Activated CD4-positive, alpha-beta T cell treated with anti-CD3 and anti-CD28 coated beads, Interleukin-2, amount 50 U/mL, for 48 hours (primary cell): ENCODE measurements at places on chromosomes 1 and 21.

- DNase-seq: no peak
Observed at GRCh38 chr1:230861970-230862595, 6.2 kb downstream of the C1orf198 start.

DNA sequence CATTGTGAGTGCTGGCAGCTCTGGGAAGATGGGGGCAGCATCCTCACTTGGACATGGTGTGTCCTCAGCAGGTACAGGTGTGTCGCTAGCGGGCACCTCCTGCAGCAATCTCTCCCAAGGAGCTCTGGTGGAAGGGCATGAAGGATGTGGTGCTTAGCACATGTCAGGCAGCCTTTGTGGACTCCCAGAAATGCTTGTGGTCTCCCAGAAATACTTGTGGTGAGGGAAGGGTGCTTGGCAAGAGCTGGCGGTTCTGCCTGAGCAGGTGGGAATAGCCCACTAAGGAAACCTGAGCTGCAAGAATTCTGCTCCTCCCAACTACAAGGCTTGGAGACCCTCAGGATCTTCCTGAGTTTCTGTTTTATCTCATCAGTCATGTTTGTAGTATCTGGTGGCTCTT lies 371.6 kb downstream of the PRDM2 start:
- DNase-seq: no peak

DNA sequence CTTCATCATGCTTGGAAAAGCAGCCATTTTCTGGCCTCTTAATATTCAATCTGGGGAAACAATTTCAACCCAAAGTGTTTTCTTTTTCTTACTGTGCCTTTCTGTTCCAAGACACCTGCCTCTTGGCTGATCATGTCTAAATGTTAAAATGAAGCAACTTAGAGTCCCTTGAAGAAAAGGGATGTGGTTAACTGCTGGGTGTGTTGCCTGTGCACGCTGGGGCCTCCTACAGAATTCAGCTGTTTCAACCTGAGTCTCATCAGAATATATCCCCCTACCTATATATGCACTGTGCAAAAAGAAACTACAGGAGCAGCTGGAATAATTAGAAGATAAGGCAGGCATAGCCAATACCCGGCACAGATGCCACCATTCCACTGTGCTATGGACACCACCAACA lies 222.0 kb downstream of the OMA1 start:
- DNase-seq: no peak

GRCh38 chr1:175757381-175758015 lies 14.1 kb upstream of the TNR start:
- peak; percentile 18 for DNase-seq

DNA sequence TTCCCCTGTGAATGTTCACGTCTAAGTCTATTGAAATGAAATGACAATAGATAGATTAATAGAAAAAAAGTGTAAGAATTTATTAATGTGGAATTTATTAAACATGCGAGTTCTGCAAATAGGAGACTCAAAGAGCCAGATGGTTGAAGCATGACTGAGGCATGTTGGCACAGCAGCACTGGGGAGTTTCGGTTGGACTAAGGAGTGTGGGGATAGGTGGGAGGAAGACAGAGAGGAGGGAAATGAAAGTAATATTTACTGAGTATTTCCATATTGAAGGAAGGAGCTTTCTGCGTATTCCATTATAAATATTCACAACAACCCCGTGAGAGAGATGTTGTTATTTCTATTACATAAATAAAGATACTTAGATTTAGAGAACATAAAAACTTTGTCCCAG lies 79.5 kb upstream of the ZNF644 start:
- no peak for DNase-seq

DNA sequence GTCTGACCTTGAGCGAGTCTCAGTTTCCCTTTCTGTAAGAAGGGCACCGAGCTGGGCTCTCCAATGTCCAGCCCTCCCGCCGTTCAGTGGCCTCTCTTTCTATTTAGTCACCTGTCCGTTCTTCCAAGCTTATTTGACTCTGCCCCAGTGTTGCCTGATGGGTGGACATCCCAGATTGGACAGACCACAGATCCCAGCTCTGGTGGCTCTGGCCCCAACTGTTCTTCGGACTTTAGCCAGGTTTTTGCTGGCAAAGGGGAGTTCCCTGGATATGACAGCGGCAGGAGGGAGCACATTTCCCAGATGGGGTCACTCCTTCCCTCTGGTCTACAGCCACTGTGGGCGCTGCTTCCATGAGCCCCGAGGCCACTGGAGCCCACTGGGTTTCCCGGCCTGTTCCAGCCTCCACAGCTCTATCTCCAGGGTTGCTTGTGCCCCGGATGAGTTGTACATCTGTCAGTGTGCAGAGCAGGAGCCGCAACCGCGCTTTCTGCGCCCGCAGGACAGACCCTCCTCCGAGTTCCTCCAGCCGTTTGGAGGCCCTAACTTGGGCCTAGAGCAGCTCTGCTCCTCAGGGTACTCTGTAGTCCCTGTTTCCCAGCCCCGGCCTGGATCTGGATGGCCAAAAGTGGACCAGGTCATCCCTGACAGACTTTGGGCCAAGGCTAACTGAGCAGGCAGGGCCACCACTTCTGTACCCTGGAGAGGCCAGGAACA lies 3.8 kb downstream of the DMBX1 start:
- no peak for DNase-seq

- no peak for DNase-seq
Observed at GRCh38 chr1:66450847-66451246, 83.1 kb upstream of the SGIP1 start.

- peak; percentile 15 for DNase-seq
Observed at GRCh38 chr21:37758982-37759381, 157.3 kb downstream of the KCNJ6 start.
